ENCODE measurements at places on chromosomes 1 and 21. TPM values are rescaled to one million over a fixed set of nuclear protein-coding genes. Genes with fewer than 3 reads are reported as not detected.

- no peak for DNase-seq
Observed at GRCh38 chr1:59322394-59322793, 25.5 kb downstream of the FGGY start.

- no peak for DNase-seq
Observed at GRCh38 chr1:92975551-92976232, 14.4 kb upstream of the DIPK1A start.

DNA sequence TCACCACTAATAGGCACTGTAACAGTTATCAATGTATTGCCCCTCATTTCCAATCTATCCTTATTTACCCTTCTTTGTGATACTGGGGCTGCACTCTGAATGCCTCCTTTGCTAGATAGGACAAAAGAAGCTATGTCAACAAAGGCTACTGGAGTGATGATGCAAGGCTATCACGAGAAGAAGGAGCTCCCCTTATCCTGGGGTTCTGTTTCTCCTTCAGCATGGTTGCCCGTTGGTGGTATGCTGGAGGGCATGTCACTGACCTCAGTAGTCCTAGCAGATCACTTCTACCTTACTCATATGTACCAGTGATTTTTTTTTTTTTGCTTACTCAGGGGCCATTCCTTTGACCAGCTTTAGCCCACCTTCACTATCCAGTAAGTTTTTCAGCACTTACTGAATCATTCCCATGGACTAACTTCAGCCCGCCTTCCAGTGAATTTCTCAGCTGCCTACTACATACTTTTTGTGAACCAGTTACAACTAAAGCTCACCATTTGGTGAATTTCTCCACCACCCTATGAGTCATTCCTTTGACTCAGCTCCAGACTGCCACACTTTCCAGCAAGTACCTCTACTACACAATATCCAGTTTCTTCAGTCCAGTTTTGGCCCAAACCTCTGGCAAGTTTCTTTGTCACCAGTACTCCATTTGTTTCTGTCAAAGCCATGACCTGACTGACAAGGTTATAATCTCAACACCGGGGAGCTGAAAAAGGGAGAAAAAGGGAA is 944.5 kb downstream of the KCNT2 start:
- DNase-seq = no peak

DNA sequence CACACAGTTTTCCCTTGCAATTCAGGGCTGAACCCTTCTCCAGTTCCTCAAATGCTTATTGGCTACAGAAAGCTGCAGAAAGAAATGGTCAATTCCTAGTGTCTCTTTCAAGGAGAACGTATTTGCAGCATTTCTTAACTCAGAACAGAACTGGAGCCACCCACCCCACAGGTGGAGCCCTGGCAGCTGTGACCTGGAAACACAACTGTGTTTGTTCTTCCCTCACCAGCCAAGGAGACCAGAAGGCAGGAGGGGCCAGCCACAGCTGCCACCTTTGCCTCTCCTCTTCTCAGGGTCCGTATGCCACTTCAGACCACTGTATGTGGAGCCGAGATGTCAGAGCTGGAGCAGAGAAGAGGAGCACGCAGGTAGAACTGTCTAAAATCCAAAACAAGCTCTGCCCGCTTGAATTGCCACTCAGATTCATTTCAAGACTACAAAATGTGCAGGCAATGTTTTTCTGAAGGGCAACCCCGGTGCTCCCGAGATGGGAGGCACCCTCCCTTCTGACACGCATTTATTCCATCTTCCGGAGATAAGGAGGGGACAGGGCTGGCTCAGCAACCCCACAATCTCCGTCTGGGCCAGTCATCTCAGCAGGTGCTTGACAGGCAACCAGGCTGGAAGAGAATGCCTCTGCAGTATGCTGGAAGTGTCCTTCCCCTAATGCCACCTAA is 16.7 kb downstream of the CD247 start:
- no peak for DNase-seq

- DNase-seq = no peak
Observed at GRCh38 chr1:232650418-232650817, 20.5 kb upstream of the SIPA1L2 start.

DNA sequence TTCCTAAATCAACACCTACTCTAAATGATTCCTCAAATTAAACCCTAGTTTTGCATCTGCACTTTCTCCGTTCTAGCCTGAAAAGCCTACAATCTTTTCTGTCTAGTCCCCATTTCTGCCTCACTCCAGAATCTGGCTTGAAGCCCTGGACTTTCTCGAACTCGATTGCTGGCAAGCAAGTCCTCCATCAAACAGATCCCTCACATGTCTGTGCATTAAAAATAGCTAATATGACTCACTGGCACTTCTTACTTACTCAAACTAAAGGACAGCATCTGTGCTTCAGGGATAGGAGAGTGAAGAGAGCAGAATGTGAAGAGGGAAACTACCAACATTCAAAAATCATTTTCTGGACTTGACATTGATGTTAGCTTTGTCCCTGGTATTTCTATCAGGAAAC is 51.8 kb upstream of the CXADR start:
- DNase-seq = peak; percentile 45

DNA sequence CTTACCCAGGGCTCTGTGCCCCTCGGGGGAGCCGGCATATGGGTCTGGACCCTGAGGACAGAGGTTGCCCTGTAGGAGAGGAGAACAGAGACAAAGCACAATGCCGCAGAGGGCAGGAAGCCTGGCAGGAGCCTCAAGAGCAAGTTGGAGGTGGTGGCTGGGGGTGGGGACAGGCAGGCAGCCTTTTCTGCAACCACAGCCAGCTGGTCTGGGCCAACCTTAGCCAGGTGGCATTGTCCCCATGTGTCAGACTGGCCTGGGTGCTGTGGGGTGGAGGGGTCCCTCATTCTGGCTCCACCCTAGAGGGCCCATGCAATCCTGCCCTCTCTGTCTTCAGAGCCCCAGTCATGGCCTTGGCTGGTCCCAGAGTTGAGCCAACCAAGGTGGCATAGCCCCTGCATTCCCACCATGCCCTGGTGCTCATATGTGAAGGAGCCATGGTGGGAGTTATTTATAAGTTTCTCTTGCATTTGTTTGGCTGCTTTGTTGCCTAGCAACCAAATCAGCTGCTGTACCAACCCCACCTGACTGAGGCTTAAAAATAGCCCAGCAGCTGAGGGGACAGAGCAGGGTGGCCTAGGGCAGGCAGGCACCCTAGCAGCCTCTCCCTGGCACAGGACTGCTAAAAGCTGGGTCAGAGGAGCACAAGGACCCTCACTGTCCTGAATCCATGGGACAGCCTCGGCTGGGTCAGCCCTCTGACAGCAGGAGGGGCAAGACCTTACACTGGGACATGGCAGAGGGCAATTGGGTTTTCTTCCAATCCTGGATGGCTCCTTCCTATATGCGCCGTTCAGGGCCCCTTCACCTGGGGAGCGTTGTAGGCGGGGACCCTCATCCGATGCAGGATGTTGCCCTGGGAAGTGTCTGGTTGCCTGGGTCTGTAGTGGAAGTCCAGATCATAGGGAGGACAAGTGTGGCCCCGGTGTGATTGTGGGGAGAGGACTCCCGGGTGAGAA is 19.5 kb downstream of the MAP7D1 start:
- DNase-seq = peak; percentile 73

GRCh38 chr1:44568128-44568900 is 106.0 kb downstream of the TMEM53 start:
- no peak for DNase-seq

DNA sequence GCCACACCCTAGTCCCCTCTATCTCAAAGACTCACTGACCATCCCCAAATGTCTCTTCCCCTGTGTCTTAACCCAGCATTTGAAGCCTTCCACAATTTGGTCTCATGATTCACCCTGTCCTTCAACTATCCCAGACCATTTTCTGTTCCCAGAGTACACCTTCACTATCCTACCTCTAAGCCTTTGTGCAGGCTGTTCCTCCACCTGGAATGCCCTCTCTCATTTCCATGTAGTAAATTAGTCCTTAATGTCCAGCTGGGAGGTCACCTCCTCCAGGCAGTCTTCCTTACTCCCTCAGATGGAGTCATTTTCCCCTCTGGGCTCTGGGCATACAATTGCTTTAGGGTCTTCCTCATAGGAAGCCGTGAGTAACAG is 31.1 kb upstream of the EPB41 start:
- no peak for DNase-seq

GRCh38 chr1:82317671-82318070 is 516.9 kb downstream of the ADGRL2 start:
- no peak for DNase-seq

DNA sequence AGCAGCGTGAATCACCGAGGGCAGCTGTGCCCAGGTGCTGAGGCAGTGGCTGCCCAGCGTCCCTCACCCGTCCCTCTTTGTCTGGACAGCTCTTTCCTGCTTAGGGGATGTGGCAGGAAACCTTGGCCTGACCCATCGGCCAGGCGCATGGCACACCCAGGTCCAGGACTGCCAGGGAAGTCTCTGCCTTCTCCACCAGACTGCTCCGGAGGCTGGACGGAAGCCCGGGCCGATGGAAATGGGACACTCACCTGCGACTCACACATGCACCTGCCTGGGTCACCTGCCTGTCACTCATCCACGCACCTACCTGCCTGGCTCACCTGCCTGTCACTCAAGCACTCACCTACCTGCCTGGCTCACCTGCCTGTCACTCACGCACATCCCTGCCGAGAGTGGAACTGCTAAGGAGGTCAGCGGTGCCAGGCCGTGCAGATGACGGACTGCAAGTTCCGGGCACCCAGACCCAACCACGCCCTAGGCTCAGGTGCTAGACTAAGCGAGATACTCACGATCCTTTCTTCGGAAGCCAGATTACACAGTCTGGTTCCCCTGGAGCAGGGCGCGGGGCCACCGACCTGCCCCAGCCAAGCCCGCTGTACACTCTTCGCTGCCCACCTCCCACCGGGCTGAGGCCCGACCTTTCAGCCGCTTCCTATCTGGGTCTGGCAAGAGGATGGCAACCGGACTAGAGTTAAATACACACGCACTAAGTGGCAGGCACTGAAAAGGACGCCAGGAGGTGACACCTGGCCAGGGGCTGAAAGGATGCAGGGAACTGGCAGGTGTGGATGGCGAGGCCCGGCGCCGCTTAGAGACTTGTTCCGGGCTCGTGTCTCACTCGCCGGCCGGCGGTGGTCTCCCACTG is 1.1 kb downstream of the UBE2J2 start:
- DNase-seq = peak; percentile 50

- DNase-seq = peak; percentile 68
Observed at GRCh38 chr1:198205016-198205684, 48.4 kb downstream of the NEK7 start.

GRCh38 chr1:38609166-38610025 is 250.2 kb downstream of the RRAGC start:
- no peak for DNase-seq

DNA sequence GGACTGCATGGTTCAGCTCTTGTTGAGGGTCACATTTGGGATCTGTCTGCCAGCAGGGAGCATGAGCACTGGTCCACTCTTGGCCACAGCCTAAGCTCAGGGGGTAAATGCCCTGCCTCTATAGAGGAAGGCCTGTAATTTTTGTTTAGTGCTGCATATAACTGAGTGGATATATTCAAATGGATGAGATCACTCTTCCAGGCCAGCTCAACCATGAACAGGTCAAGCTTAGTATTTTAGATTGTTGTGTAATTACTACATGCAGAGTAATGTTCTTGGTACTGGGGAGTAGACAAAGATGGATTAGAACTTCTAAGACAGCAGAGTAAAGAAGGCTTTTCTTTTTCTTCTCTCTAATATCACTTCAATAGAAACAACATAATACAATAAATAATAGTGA is 376.9 kb downstream of the GPATCH2 start:
- DNase-seq = no peak

- DNase-seq = no peak
Observed at GRCh38 chr1:12406211-12407021, 176.6 kb downstream of the VPS13D start.

DNA sequence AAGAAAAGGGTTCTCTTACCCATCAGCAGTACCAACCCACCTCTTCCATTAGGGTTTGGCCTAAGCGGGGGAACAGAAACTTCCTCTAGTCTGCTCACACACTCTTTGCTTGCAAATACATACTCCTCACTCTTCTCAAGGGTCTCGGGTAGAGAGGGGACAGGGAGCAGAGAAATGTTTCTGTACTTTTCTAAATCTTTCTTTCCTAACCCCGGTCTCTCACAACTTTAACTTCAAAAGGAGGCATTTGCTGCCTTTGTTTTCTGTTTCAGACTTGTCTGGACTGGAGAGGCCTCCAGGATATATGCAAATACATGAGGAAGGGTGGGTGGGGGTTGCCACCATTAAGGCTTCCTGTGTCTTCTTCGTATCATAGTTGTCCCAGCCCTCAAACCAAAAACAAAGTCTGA is 10.5 kb upstream of the LAX1 start:
- DNase-seq = no peak

GRCh38 chr1:87927391-87928280 is 599.0 kb downstream of the LMO4 start:
- DNase-seq = no peak

GRCh38 chr1:238205045-238205662 is 314.4 kb upstream of the ZP4 start:
- DNase-seq = no peak

The CYP4X1 gene
- 4.1 TPM for polyA plus RNA-seq

The AQP10 gene
- 0.23 TPM for polyA plus RNA-seq

The KRTAP21-3 gene
- polyA plus RNA-seq = not detected

The PTPRC gene
- 1.3 TPM for polyA plus RNA-seq

The HTR1D gene
- 0.05 TPM for polyA plus RNA-seq

The RNU1-1 gene
- not detected for polyA plus RNA-seq

The BRDT gene
- polyA plus RNA-seq = not detected

The FALEC gene
- not detected for polyA plus RNA-seq

The VSIG8 gene
- 0.07 TPM for polyA plus RNA-seq

The TCP10L gene
- 1.9 TPM for polyA plus RNA-seq

The ANXA9 gene
- 0.23 TPM for polyA plus RNA-seq
